ENCODE measurements at places on chromosomes 1 and 21.

DNA sequence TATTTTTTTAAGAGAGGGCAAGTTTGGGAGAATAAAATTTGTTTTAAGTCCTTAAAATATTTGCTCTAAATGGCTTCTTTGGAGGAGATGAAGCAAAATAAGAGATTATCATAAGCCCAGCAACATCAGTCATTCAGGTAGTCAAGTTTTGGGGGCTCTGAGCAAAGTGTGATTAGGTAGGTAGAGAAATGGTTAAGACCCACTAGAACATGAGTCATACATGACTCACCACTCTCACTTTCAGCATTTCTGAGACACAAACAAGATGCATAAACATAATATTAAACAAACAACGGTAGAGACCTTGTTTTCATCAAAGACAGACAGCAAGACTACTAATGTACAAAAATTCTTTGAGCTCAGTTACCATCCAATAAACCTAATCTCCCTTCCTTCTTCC is 272.2 kb downstream of the LMO4 start:
- DNase-seq = no peak

GRCh38 chr1:101388904-101389546 is 152.2 kb downstream of the S1PR1 start:
- DNase-seq = no peak

GRCh38 chr1:76109404-76109803 is 34.9 kb downstream of the ST6GALNAC3 start:
- no peak for DNase-seq

GRCh38 chr1:161483361-161483760 is 21.9 kb upstream of the FCGR2A start:
- DNase-seq = no peak

DNA sequence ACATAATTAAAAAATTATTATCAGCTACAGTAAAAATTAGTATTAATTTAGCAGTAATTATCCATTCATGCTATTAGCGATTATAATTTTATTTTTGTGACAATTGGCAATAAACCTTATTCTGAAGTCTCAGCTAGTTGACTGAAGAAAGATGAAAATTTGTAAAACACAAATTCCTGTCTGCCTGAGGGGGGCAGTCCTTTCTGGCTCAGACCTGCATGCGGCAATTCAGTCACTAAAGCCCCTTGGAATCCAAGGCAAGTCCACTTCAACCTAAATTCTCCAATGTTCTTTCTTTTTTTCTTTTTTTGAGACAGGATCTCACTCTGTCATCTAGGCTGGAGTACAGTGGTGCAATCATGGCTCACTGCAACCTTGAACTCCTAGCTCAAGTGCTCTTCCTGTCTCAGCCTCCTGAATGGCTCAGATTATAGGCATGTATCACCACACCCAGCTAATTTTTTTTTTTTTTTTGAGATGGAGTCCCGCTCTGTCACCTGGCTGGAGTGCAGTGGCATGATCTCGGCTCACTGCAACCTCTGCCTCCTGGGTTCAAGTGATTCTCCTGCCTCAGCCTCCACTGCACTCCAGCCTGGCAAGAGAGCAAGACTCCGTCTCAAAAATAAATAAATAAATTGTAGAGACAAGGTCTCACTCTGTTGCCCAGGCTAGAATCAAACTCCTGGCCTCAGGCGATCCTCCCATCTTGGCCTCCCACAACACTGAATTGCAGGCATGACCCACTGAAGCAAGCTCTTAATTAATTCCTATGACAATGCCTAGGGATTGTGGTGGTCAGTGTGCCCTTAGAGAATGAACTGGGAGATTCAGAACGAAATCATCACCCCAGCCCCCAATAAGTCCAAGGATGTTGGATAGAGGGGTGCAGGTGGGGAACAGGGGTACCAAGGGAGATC is 24.2 kb upstream of the ITPKB start:
- DNase-seq = no peak

Data from activated CD4-positive, alpha-beta T cell treated with anti-CD3 and anti-CD28 coated beads, Interleukin-2, amount 50 U/mL, for 4 hours (primary cell).